ENCODE measurements at places on chromosomes 16 and 17.

GRCh38 chr16:35186045-35186759 lies 1726.8 kb downstream of the TP53TG3F start:
- DNase-seq = no peak

- no peak for DNase-seq
Observed at GRCh38 chr17:12041312-12041711, 20.6 kb downstream of the MAP2K4 start.

DNA sequence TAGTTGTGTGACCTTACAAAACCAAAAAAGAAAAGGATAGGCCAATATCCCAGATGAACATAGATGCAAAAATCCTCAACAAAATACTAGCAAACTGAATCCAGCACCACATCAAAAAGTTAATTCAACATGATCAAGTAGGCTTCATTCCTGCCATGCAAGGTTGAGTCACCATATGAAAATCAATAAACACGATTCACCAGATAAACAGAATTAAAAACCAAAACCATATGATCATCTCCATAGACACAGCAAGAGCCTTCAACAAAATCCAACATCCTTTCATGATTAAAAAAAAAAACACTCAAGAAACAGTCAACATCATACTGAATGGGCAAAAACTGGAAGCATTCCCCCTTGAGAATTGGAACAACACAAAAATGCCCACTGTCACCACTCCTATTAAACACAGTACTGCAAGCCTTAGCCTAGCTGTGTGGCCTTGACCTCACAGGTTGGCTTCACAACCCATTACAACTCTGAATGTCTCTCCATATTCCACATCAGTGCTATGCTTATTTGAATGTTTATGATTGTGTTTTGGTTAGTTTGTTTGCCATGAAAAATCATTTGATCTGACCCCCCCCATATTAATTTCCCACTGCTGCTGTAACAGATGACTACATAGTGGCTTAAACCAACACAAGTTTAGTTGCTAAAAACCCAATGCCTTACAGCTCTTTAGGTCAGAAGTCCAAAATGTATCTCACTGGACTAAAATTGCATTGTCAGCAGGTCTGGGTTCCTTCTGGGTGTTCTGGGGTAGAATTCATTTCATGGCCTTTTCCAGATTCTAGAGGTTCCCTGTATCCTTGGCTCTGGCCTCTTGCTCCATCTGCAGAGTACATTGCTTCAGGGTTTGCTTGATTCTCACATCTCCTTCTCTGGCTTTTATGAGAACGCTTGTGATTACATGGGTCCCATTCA lies 257.1 kb upstream of the DYNLRB2 start:
- no peak for DNase-seq

- no peak for DNase-seq
Observed at GRCh38 chr16:79164388-79164995, 436.0 kb downstream of the MAF start.

DNA sequence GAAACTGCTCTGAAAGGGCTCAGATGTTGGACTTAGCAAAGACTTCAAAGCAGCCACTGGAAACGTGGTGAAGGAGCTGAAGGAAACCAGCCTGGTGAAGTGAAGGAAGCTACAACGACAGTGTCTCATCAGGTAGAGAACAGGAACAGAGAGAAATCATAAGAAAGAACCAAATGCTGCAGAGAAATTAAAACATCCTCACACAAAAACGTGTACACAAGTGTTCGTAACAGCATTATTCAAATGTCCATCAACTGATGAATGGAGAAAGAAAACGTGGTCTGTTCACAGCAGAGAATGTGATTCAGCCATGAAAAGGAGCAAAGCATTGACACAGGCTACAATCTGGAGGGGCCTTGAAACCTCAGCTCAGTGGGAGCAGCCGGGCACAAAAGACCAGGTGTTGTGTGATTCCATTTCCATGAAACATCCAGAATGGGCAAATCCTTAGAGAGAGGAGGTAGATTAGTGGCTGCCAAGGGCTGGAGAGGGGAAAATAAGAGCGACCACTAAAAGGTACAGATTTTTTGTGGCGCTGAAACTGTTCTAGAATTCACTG lies 26.9 kb downstream of the IFT140 start:
- no peak for DNase-seq

- DNase-seq = peak; percentile 78
Observed at GRCh38 chr17:77287432-77288068, 146.8 kb downstream of the SEC14L1 start.

GRCh38 chr17:76036497-76037261 lies 9.6 kb upstream of the EVPL start:
- peak; percentile 87 for DNase-seq

- peak; percentile 78 for DNase-seq
Observed at GRCh38 chr17:45248132-45248957, 13.5 kb downstream of the SPATA32 start.

DNA sequence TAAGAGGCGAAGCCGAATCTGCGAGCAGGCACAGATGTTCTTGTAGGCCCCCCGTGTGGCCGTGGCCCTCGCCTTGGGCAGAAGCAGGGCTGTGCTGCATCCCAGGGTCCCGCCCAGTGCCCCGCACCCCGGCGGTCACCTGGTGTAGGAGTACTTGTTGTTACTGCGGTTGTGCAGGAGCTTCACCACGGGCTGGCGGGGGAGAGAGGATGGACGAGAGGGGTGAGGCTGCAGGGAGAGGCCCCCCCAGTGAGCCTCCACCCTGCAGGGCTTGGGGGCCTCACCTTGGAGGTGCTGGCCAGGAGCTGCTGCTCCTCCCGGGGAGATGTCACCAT lies 11.4 kb downstream of the ASPHD1 start:
- DNase-seq = no peak

DNA sequence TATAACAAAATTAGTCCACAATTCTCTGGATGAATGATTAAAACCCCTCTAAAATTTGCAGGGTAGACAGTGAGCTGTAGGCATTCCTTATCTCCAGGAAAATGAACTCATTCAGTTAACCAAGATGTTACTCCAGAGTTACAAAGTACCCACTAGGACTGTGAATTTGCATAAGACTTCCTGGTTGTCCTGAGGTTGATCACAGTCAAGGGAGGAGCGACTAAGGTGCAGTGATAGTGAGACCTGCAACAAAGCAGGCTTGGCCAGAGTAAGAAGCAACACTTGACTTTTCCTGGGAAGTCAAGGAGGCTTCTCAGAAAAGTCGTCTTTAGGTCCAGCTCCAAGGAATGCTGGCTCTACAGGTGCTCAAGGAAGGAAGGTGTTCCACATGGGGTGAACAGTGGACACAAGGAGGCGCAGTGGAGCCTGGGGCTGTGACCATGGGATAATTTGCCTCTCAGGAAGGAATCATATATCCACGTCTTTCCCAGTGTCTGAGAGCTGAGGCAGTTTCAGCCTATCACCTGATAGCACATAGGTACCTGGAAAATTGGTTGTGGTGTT lies 821.1 kb upstream of the EEF2KMT start:
- no peak for DNase-seq

DNA sequence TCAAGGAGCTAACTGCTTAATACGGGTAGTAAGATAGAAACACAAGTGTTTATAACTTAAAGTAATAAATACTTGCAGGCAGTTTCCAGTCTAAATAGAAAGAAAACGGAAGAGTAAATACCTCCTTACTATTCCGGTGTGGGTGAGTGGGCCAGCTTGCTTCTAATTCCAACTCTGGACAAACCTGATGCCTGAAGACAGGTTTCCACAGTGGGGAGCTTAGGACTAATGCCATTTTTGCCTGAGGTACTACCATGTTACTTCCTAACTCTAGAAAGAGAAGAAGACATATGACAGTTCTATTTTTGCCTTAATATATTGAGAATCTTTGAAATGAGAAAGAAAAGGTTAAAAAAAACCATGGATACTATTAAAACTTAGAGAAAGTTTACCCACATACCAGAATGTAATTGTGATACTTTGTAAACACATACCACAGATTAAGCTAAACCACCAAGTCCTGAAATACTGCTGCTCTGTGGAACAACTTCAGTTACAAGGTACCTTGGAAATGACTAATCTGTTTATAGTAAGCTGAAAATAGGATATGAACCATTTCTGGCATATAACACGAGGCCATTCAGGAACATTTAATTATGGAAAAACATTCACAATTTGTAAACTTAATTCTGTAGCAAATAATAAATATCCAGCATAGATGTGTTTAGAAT lies 70.2 kb downstream of the ZZEF1 start:
- no peak for DNase-seq

DNA sequence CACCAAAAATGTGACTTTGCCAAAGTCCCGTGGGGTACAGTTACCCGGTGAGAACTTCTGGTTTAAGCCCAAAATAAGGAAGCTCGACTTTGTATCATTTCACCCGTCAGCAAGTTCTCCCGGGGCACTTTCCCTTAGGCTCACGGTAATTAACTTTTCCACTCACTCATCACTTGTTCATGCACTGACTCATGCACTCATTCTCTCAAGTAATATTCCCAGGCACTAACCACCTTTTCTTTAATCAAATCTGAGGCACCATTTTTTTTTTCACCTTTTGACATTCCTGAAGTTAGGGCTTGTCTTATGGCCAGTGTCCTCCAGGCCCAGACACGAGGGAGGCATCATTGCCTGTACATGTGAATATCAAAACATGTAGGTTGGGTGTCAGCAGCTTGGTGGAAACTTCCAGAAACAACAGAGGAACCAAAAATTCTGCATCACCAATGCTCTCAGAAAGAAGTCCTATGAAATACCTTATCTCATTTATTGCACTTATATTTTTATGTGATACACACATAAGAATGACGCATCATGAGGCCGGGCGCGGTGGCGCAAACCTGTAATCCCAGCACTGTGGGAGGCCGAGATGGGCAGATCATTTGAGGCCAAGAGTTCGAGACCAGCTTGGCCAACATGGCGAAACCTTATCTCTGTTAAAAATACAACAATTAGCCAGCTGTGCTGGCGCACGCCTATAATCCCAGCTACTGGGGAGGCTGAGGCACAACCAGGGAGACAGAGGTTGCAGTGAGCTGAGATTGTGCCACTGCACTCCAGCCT lies 36.1 kb upstream of the ATP2C2 start:
- no peak for DNase-seq

GRCh38 chr17:35645923-35646322 lies 58.8 kb downstream of the AP2B1 start:
- no peak for DNase-seq

GRCh38 chr17:81031566-81032550 lies 3.1 kb upstream of the BAIAP2 start:
- DNase-seq = no peak

GRCh38 chr16:56226845-56227525 lies 35.7 kb downstream of the GNAO1 start:
- DNase-seq = no peak

DNA sequence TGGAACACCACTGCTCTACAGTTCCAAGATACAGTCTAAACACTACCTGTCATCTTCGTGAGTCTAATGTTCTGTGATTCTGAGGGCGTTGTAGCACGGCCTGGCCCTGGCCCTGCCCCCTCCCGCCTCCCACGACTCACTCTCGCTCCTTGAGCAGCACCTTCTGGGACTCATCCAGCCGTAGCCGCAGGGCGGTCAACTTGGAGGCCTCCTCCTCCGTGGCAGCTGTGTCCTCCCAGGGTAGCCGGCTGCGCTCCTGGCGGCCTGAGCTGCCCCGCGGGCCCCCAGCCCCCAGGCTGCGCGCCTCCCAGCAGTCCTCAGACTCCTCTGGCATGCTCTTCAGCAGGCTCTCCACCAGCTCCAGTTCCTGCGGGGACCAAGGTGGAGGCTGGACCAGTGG lies 10.6 kb downstream of the CCDC102A start:
- DNase-seq = no peak

- DNase-seq = no peak
Observed at GRCh38 chr16:50924759-50925545, 183.1 kb downstream of the CYLD start.

DNA sequence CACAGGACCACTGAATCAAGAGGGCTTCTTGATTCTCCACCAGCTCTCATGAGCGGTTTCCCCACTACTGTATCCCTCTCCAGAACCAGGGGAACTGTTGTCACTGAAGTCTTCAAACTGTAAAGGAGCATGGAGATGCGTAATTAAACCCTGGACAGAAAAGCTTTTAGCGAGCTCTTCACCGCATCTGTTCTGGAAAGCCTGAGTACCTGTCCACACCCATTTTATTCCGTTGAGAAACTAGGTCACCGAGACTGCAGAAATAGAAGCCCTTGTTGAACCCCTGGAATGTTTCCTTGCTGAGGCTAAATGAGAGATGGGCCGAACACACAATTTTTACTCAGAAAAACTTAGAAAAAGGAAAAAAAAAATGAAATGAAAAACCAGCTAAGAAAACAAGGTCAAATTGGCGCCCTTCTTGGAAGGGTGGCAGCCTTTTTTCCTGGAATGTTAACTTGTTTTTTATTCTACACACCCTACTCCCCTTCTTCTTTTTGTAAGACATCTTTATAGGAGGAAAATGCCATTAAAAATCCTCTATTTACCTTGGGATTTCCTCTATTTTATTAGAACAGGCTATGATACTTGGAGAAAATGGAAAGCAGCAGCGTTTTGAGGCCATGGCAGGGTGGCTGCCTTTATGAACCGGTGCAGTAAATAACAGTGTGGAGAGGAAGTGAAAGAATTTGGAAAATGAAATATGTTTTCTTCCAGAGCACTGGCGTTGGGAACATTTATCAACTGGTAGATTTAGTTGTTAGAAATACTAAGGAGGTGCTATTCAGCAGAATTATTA lies 52.6 kb upstream of the CRISPLD2 start:
- no peak for DNase-seq

GRCh38 chr17:42002792-42003301 lies 14.4 kb downstream of the DNAJC7 start:
- DNase-seq = no peak

DNA sequence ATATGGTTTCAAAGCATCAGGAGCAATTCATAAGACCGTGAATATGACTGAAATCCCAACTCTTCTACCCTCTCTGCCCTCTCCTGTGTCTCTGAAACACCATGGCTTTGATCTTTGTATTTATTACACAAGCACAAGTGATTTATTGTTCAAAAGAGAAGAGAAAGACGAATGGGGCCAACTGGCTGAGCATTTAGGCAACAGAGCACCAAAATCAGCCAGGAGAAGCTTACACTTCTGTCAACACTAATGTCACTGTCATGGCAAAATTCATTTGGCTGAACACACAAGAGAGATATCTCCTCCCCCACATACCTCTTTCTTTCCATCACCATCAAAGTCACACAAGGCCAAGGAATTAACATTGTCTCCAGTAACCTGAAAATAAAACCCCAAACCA lies 9.3 kb downstream of the BBS2 start:
- no peak for DNase-seq

- DNase-seq = no peak
Observed at GRCh38 chr16:23013484-23013883, 135.8 kb downstream of the USP31 start.

GRCh38 chr17:6555331-6556120 lies 829 bp downstream of the PITPNM3 start:
- no peak for DNase-seq

GRCh38 chr17:50832864-50833381 lies 2.5 kb upstream of the WFIKKN2 start:
- no peak for DNase-seq

Data from NCI-H526 (cell line).